ENCODE measurements at places on chromosomes 2 and 18.

GRCh38 chr2:15111718-15112117 is 449.4 kb downstream of the NBAS start:
- no peak for DNase-seq

- no peak for DNase-seq
These were observed 859 bp downstream of the GREB1L start for GRCh38 chr18:21242780-21243401.

- no peak for DNase-seq
These were observed 3.7 kb upstream of the HTR2B start for GRCh38 chr2:231128541-231128940.

DNA sequence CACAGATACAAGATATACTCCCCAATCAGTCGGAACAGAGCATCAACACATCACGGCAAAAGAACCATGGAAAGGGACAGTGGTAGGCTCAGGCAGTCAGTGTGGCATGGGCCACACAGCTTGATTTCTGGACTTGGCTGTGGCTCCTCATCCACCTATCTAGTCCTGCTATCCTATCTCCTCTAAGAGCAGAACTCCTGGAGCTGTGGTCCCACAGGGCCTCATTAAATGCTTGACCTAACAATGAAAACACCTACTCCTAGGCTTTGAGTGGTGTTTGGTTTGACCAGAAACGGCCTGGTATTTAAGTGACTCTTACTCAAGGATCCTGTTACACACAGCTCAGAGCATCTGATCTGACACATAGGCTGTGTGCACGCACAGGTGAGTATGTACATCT is 33.6 kb upstream of the SMAD2 start:
- DNase-seq: no peak

DNA sequence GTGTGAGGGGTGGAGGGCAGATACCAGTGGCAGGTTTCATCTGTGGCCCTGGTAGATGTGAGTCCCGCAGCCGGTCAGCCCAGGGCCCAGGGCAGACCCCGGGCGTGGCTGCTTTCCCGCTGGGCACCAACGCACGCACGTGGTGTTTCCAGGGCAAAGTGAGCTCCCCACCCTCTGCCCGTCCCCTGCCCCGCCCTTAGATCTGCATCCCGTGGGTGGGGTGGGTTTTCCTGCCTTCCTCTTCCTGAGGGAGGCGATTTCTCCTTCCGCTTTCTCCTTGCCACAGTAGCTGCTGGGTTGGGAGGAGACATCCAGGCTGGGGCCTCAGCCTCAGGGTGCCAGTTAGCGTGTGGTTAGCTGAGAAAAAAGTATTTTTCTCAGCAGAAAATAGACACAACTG is 49.6 kb downstream of the ODC1 start:
- DNase-seq: no peak

GRCh38 chr2:158722266-158723105 is 72.6 kb upstream of the DAPL1 start:
- no peak for DNase-seq

- DNase-seq: no peak
These were observed 35.5 kb upstream of the PTMA start for GRCh38 chr2:231672617-231673347.

DNA sequence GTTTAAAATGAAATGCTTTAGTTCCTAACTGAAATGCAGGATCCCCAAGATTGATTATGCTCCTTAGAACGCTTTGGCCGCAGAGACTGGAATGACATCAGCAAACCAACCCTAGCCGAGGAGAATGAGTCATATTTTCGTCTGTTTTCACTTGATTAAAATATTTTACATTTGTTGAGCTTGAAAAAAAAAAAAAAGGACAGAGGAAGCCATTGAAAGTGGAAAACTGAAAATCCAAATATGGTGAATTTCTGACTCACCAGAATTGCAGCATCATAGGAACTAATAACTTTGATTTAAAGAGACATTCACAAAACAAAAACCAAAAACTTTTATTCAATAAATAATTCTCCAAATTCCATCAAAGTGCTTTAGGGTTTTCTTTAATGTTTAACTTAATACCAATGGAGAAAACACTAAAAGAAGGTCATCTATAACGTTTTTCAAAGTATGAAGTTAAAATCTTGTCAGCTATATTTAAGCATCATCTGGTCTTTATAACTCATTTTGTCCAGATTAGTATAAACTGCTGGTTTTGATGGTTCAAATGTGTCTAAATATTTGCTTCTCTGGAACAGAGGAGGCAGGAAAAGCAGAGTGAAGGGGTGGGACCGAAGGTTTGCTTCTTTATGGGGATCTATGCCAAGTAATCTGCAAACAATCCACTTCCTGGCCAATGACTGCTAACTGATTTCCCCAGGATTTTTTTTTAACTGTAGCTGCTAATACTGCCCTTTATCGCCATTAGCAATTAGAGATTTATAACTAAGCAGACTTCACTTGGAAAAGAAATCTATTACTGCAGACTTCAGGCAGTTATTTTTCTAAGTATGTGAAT is 30.9 kb upstream of the COL5A2 start:
- peak; percentile 29 for DNase-seq

DNA sequence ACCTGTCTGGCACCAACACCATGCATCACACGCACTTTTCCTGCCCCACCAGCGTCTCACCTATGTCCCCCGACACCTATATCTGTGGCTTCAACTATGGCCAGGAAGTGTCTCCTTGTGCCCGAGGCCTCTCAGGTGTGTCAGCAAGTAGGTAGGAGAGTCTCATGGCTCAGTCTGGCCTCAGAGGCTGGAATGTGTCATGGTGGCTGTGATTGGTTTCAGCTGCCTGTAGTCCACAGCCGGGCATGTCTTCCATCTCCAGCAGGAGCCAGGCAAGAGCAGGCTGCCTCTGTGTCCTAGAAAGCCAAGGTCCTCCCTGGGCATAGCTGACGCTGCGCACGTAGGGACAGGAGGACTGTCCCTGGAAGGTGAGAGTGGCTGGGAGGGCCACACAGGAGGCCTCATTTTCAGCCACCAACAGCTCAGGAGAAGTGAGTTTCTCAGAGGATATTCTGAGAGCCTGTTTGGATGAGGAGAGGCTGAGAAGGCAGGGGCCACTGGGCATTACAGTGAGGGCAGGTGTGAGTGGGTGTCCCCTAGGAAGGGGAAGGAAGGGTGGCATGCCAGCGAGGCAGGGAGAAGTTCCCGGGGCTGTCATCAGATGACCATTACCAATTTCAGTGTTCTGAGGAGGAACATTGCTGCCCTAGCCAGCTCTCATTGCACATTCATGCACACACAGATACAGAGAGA is 47.2 kb downstream of the SDC1 start:
- no peak for DNase-seq

DNA sequence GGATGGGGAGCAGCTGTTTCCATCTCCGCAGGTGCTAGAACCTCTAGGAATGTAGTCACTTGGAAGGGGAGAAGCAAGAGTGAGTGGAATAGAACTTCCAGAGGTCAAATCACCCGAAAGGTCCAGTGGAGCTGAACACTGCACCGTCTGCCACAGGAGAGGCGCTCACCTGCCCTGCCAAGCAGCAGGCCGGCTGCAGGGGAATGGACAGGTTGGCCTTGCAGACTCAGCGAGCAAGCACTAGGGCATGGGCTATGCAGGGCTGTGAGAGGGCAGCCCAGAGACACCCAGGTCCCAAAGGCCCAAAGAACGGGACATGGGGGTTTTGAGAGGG is 214.2 kb downstream of the TNS1 start:
- DNase-seq: no peak

GRCh38 chr2:184610891-184611290 is 12.6 kb downstream of the ZNF804A start:
- no peak for DNase-seq

GRCh38 chr2:109594246-109594885 is 19.4 kb downstream of the SEPTIN10 start:
- DNase-seq: no peak

DNA sequence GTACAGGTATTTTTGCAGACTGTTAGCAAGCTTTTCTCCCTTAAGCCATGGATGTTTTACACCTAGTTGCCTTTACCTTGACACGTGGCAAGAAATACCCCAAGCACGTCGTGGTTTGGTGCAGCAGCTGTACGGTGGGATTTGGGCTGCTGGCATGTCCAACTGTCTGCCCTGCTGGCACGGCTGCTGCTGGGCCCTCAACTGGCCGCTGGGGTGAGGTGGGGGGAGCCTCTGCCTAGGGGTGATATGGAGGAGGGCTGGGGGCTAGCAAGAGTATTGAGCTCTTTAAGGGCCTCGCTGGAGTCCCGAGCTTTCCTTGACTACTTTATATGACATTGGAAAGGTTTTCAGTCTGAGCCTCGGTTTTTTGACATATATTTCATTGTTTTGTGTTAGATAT is 41.6 kb downstream of the LPIN1 start:
- DNase-seq: no peak

- no peak for DNase-seq
These were observed 503 bp downstream of the ANXA4 start for GRCh38 chr2:69742322-69742952.

DNA sequence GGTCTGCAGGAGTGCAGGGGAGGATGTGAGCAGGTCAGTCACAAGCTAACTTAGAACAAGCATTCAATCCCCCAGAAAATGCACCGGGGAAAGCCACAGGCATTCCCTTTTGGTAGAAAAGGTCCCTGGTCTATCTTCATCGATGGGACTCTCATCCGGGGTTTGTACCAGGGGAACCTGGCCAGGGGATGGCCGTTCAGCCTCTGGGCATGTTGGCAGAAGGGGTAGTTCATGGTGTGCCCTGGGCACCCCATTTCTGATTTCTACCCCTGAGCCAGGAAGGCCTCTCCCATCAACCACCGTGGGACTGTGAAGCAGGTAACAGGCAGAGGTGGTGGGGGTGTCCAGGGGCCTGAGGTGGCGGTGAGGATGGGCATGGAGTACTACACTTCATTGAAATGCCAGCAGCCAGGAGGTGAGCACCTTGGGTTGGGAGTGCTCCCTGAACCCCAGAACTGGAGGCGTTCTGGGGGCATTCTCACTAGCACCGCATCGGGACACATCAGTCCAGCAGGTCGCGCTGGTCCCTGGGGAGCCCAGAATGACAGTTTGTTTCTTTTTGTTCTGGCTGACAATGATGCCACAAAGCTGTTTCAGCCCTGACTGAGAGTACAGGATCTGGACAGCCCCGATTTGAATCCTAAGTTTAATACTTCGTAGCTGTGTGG is 172.3 kb downstream of the SMAD7 start:
- no peak for DNase-seq

GRCh38 chr2:26916128-26916692 is 54.2 kb upstream of the MAPRE3 start:
- no peak for DNase-seq

GRCh38 chr2:142165790-142166189 is 35.0 kb upstream of the LRP1B start:
- no peak for DNase-seq

DNA sequence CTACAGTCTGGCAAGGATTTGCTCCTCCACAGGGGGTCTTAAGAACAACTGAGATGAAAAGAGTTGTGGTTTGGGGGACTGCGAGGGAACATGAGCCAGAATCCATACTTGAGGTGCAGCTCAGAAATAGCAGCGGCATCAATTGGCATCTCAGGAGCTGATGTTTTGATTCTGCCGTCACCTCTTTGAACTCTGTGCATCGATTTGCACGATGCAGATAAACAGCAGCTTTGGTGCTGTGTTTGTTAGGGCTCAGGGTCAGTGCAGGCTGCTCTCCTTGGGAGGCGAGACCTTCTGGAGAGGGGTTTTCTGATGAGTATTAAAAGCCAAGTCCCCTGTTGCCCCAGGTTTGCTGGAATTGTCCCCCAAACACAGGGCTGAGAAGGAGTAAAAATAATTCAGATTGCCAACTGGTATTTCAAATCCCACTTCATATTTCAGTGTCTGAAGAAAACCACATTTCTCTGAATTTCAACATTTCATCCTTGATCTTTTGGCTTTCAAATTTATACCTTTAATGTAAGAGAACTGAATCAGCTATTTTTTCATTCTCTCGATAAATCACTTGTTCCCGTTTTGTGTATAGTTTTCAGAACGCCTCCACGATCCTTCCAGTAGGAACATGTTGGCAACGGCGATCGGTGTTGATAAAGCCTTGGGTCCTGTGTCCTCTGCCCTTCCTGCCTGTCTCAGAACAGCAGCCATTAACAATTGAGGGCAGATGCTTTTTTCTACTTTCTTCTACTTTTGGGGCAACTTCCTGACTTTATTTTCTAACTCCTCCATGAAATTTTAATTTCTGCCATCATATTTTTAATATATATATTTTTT is 65.0 kb downstream of the RAB31 start:
- DNase-seq: no peak

DNA sequence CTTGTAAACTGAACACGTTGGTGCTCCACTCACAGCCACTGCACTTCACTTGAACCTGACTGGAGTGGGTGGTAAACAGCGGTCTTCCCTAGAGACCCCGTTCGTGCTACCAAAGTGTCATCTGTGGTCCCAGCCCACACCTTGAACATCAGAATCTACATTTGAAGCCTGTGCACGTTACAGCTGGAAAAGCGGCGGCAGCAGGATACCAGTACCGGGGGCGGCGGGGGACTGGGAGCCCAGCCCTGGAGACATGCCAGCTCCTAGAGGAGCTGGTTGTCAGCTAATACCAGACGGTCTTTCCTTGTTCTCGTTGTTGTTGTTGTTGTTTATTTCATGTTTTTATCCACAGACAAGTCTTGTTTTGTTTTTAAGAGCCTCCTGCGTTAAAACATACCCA is 156.7 kb downstream of the WDSUB1 start:
- DNase-seq: no peak

DNA sequence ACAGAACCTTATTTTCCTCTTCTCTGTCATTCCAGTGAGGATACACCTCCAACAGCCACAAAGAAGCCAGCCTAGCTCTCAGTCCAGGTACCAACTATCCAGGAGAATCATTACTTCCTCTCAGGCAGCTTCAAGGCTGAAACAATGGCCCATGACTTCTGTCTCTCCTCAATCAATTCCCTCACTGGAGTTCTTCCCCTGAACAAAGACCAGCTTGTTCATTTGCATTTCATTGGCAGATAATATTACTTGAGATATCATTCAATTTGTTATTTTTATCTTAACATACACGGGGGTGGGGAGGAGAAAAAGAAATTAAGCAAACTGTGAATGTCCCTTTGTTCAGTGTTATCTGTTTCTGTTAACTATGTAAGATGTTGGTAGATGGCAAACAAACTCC is 44.0 kb downstream of the CCDC141 start:
- DNase-seq: no peak

Data from thoracic aorta (tissue), 2 donors.